CD4-positive, alpha-beta T cell (primary cell): ENCODE measurements at places on chromosomes 5 and 9. TPM values are rescaled to one million over a fixed set of nuclear protein-coding genes. Genes with fewer than 3 reads are reported as not detected.

The C5orf52 gene
- not detected for total RNA-seq

The PCDHGA10 gene
- total RNA-seq: 0.08 TPM

The NPR3 gene
- total RNA-seq: not detected

The HRH2 gene
- total RNA-seq: 3.4 TPM

The RNF208 gene
- 0.67 TPM for total RNA-seq

The HAVCR2 gene
- 1.8 TPM for total RNA-seq
